Adipose tissue (tissue), 3 donors: ENCODE measurements at places on chromosomes 12 and 14. TPM values are rescaled to one million over a fixed set of nuclear protein-coding genes. Genes with fewer than 3 reads are reported as not detected.

The KRT85 gene
- polyA plus RNA-seq, result not detected

The PPP4R4 gene
- 0.11 TPM for polyA plus RNA-seq

The IL26 gene
- not detected for polyA plus RNA-seq

The CDKN1B gene
- 24.1 TPM for polyA plus RNA-seq

The ADAMTS20 gene
- not detected for polyA plus RNA-seq

The NGB gene
- not detected for polyA plus RNA-seq

The ACSS3 gene
- 27.9 TPM for polyA plus RNA-seq

The TEX52 gene
- not detected for polyA plus RNA-seq

The FAM90A1 gene
- 0.59 TPM for polyA plus RNA-seq

The PKP2 gene
- polyA plus RNA-seq, result 9.4 TPM
